ENCODE measurements at places on chromosomes 7 and 10. TPM values are rescaled to one million over a fixed set of nuclear protein-coding genes. Genes with fewer than 3 reads are reported as not detected.

DNA sequence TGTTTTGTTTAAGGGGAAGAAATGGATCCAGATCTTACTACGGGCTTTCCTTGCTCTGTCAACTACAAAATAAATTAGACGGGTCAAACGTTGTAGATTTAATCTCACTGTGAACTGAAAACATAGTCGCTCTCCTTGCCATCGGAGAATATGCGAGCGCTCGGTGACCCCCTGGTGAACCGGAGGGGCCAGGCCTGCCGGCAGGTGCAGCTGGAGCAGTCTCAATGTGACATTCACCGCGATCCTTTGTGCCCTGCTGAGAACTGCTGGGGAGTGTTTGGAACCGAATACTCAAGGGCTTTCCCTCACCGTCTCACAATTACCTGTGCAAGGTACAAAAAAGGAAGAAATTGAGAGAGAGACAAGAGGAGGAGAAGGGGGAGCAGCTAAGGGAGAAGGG lies 174.1 kb upstream of the GPR26 start:
- DNase-seq: no peak

DNA sequence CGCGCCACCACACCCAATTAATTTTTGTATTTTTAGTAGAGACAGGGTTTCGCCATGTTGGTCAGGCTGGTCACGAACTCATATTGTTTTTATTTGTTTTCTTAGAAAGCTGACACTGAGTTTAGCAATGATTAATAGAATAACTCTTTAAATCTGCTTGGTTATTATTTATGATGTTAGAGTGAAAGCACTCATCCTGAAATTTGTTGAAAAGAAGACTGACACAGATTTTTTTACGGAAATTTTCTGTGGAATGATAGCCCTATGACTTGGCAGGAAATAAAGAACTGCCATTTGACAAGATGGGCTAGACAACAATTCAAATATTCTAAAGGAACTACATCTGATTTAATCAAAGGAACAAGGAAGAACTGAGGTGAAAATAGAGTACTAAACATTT lies 4.3 kb upstream of the GSAP start:
- no peak for DNase-seq

- no peak for DNase-seq
Observed at GRCh38 chr7:26657686-26658388, 206.6 kb downstream of the SKAP2 start.

PARD3 gene
- total RNA-seq: 22.6 TPM

DNA sequence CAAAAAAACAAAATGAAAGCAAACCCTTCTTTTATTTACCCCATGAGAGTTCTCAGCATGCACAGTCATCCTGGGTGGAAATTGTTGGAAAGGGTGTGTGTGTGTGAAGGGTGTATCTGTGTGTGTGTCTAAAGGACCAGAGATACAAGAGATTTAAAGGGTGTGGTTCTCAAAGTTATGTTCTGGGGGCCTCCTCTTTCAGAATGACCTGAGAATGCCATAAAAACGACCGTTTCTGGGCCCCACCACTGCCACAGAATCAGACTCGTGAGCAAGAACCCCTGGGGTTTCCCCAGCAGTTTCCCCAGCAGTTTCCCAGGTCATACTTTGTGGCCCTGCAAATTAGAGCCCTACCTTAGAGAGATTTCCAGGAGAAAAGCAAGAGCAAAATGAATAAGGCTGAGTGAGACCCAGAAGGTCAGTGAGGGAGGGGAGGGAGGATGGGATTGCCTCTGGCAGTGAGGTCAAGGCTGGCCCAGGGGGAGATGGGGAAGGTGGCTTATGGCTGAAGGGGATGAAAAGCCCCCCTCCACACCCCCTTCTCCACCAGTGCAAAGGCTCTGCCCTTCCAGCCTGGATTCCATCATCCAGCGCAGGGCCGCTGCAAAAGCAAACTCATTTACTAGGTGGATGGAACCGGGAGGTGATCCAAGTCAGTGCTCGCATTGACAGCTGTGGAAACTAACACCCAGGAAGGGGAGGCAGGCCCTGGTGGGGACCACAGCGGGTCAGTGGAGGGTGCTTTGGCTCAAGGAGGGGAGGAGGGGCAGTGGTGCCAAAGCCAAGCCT lies 10.2 kb downstream of the PYROXD2 start:
- no peak for DNase-seq

DNA sequence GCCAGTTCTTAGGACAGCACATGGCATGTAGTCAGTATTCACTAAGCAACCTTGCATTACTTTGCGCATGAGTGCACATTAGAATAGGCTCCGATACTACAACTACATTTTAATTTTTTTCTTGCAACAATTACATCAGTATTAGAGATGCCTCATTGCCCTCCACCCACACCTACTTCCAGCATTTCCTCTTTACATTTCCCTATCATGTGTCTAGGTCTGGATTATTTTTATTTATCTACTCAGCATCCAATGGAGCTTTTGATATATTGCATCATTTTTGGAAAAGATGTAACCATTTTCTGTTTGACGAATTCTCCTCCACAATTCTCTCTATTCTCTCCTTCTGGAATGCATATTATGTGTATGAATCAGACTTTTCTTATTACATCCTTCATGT lies 258.2 kb upstream of the GLI3 start:
- no peak for DNase-seq

GRCh38 chr7:24054236-24054635 lies 229.8 kb upstream of the NPY start:
- DNase-seq: no peak

AOC1 gene
- total RNA-seq: not detected

C10orf105 gene
- not detected for total RNA-seq

CAMK2B gene
- total RNA-seq: 0.13 TPM

GRCh38 chr7:157683747-157684156 lies 346.9 kb downstream of the DNAJB6 start:
- no peak for DNase-seq

DNA sequence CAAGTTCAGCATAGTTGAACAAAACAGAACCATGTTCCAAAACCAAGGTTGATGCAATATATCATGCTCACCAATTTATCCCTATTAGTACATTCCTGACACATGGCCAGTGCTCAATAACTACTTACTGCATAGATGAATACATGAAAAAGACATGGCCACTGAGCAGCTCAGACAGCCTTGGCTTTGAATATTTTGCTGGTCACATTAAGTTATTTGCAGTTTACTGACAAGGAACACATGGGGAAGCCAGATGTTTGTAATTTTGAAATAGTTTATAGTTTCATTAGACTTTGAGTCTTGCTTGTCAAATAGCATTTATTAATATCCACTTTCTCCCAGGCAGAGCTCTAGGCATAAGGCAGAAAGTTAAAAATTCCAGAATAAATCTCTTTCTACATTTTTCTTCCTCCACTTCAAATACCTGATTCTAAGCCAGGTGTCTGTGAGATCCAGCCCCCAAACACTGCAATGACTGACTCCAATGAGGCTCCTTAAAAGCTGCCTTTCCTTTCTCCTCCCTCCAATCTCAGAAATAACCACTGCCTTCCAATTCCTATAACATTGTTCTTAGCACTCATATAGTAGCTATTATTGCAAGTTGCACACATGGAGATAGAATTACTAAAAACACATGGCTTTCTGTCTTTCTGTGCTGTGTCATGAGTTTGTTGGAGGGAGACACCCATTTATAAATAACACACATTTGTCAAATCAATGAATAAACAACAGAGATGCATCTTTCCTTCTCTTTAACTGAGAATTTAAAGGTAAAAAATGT lies 91.3 kb downstream of the PCGF5 start:
- DNase-seq: no peak

- no peak for DNase-seq
Observed at GRCh38 chr7:148156233-148156632, 434.3 kb upstream of the C7orf33 start.

GRCh38 chr7:129264534-129264933 lies 39.7 kb downstream of the AHCYL2 start:
- DNase-seq: no peak

DNA sequence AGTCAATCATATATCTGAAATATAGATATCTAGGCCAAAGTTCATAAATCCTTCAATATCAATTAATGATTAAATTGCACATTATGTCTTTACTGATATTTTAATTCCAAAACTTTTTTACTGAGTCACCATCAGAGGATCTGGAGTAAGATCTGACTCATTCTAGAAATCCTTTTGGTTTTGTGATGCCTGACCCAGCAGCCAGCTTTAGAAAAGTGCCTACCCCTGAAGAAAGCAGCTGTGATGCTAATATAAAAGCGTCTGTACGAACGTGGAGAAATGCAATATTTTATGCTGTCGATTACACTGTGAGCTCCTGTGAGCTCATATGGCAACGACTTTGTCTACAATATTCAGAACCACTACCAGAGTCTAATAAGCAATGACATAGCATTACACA lies 142.5 kb upstream of the LRRTM3 start:
- DNase-seq: no peak

CPVL gene
- 0.25 TPM for total RNA-seq

- no peak for DNase-seq
Observed at GRCh38 chr10:33136781-33137180, 178.8 kb upstream of the ITGB1 start.

FIGNL1 gene
- total RNA-seq: 19.0 TPM

DNA sequence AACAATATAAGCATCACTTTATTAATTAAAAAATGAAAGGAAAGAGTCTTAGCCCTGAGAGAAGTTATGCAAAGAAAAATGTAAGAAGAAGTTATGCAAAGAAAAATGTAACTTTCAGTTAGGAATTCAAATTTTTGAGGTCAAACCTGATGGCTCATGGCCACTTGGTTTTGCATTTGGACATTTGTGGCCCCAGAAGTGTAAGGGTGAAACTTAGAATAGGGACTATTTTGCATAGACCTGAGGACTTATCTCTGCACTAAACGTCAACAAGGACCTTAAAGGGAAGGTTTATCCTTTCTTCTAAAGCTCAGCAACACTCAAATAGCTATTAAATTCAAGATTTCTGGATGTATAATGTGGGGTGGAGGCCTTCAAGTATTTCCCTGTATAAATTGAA lies 724.5 kb upstream of the POT1 start:
- no peak for DNase-seq

GRCh38 chr7:5382281-5382892 lies 41.2 kb downstream of the TNRC18 start:
- DNase-seq: no peak

DNA sequence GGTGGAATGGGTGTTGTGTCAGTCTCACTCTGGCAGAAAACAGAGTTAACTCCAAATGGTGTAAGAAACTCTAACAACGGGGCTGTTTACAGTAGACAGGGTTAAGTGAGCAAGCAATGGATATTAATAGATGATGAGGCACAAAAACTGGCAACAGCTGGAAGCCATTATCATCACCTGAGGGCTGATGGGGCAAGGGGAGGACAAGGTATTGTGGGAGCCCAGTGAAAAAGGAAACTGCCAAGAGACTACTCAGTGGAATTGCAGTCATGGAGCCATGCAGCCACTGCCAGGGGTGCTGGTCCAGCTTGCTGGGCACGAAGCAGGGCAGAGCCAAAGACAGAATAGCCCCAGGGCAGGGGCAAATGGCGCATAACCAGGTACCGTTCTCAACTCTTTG lies 260.7 kb downstream of the BICC1 start:
- DNase-seq: no peak

DNA sequence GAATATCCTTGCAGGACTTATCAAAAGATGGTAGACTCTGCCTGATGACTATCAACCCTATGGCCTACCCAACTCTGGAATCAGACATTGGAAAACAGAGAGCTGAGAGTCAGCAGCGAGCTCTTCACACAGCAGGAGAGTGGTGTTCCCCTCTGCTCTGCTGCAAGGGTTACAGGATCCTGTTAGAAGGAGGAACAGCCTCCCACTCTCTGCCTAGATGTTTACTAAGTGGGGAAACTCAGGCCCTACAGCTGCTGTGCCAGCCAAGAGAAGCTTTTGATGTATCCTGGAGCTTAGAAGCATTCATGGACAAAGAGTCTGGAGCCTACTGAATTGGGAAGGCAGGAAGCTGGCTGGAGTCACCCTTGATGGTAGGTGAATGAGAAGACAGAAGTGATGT lies 104.6 kb downstream of the ABLIM1 start:
- DNase-seq: no peak

CCL24 gene
- not detected for total RNA-seq

KLF14 gene
- not detected for total RNA-seq

DNA sequence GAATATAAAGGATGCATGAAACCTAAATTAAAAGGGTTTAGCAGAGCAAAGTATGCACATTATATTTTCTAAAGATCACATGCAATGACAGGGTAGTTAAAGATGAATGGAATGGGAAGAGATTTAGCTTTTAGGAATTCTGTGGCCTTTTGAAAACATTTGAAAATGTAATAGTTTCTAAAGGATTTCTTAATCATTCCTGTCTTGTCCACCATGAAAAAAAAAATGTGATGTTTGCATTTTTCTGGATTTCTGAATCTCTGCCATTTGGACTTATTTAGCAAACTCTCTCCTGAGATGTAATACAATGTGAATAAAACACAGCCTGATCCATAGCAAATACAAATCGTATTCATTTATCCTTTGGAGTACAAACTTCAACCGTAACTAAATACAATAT lies 126.6 kb upstream of the RAB11FIP2 start:
- DNase-seq: no peak

DNA sequence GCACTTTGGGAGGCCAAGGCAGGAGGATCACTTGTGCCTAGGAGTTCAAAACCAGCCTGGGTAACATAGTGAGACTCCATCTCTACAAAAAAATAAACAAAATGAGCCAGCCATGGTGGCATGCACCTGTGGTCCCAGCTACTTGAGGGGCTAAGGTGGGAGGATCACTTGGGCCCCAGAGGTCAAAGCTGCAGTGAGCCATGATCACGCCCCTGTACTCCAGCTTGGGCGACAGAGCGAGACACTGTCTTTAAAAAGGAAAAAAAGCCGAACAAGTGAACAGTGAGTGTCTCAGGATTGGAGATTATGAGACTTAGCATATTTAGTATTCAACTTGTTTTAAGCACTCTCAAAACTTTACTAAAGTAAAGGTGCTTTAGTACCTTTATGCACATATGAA lies 28.1 kb downstream of the BLNK start:
- DNase-seq: no peak

DNA sequence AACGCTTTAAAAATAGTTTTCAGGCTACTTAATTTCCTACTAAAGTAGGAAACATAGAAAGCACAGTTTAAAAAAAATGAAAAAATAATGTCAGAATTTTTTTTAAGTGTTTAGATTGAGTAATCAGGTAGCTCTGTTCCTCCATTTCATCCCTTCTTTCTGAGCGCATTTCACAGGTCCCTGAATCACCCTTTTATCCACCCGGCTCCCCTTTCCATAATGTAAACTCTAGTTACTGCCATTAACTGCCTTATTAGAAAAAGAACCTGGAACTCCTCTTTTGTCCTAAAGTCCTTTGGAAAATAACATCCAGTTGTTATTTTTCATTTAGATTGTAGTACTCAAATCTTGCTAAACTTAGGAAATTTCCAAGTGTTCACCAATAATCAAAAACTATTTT lies 5.8 kb downstream of the KCND2 start:
- no peak for DNase-seq

GRCh38 chr10:53601260-53601875 lies 828.8 kb upstream of the MBL2 start:
- DNase-seq: peak; percentile 50
